HT1080 (cell line): ENCODE measurements at places on chromosomes 12 and 14.

GRCh38 chr12:57459750-57460467 lies at the start of gene GLI1:
Gene GLI1, plus strand, starts transcription at chr12:57459785. Its CDS starts 3,907 bp downstream, at chr12:57463692.
- no peak for DNase-seq

DNA sequence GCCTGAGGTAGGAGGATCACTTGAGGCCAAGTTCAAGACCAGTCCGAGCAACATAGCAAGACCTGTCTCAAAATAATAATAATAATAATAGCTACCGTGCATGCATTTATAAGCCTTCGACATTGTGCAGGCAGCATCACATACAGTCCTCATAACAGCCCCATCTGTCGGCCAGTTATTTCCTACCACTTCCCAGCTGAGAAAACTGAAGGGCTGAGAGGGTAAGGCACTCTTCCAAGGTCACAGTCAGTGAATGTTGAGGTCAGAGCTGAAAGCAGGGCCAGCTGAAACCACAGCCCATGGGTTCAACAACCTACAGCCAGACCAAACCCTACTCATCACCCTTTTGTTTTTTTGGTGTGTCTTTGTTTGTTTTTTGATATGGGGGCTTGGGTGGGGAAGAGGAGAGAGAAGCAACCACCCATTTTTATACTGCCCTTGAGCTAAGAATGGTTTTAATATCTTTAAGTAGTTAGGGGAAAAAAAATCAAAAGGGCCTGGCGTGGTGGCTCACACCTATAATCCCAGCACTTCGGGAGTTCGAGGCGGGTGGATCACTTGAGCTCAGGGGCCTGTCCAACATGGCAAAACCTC lies 16.8 kb upstream of the ITPK1 start:
- peak; percentile 39 for DNase-seq

DNA sequence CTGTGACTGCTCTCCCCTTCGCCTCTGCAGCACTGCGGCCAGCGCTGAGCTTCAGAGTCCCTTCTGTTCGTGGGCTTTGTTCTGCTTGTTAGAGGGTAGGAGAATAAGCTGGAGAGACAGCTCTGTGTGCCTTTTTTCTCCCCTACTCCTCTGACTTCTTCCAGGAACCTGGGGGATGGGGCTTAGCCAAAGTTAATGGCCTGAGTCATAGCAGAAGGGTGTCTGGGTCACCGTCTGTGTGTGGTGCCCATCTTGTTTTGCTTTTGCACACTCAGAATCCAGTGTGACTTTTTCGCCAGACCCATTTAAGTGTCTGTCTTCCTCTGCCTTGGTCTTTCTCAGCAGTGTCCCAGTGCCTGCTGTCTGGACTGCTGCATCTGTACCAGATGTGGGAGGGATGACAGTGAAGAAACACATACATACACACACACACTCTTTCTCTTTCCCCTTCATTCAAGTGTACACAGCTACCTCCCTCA lies 3.0 kb downstream of the KIF5A start:
- DNase-seq: peak; percentile 17

- no peak for DNase-seq
These were observed 56.4 kb downstream of the KDM5A start for GRCh38 chr12:332581-333205.

DNA sequence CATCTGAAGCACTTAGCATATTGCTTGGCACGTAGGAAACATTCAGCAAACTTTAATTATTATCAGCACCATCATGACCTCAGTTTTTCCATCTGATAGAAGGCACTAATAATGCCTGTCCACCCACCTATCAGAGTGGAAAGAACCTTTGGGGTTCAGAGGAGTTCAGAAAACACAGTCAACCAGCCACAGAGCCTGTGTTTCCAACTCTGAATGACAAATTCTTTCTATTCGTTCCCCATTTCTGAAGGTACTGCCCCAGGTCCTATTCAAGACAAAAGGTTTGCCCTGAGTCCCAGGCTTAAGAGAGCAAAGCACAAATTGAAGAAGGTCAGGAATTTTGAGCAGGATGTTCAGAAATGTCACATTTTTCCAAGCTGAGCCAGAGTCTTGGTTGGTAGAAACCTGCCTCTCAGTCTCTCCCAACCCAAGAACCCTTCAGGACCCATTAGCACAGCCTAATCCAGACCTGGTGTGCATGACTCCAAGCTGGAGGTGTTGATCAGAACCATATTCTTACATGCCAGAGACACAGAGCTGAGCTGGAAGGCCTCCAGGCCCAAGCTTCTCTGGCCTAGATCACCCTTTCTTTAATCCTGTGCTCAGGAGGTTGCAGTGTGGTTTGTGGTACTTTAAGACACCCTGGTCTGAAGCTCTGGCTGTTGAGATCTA lies 114.4 kb downstream of the TBX5 start:
- DNase-seq: no peak

DNA sequence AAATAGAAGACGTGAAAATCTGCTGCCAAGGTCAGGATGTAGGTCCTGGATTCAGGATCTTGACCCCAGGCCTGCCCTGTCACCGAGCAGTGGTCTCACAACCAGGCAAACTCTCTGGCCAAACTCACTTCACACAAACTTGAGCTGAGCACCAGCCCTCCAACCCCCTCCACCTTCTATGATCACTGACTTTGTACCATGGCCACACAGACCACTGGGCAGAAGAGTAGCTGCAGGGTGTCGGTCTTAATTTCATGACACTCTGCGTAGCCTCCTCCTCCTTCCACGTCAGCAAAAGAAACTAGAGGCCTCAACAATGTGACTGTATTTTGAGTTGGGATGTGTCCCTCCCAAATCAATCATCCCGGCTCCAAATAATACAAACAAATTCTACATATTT lies 7.2 kb upstream of the TBX3 start:
- no peak for DNase-seq

DNA sequence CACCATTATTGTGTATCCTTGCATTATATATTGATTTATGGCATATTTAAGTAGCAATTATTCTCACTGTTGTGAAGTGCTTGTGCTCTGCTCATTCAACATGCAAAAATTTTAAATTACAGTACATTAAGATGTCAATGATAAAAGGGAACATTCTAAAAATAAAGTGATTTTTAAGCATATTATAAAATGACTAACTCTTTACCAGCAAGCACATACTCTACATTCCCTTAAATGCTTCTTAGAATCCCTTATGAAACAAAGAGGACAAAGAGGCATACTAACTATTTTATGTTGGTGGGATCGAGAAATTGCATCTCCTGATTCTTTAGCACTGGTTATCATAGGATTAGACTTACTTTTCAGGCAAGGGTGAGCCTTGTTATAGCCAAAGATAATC lies 46.6 kb upstream of the ZDHHC17 start:
- DNase-seq: no peak

- no peak for DNase-seq
These were observed 8.7 kb downstream of the ACACB start for GRCh38 chr12:109124878-109125648.

- DNase-seq: no peak
These were observed 4.9 kb upstream of the AP1G2 start for GRCh38 chr14:23572524-23572828.

- DNase-seq: no peak
These were observed 34.7 kb upstream of the AP4S1 start for GRCh38 chr14:30990770-30991169.

DNA sequence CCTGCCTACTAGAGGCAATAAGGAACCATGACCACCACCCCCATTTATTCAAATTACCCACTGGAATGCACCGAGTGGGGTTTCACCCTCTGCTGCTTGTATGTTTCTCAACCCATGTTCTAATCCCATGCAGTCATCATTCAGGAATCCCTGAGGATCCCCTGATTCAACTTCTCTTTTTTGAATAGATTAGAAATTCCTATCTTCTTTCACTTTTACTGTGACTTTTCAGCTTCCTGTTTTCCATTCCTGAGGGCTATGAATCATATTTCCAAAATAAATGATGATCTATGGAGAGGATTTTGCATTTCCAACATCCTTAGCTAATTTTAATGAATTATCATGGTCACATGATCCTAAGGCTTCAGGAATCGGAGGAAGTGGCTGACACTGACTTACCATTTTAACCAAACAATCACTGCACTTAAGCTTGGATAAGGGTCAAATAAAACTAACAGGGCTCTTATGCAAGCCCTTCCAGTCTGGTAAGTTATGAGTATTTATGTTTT lies 19.4 kb upstream of the P2RX4 start:
- peak; percentile 90 for DNase-seq

- no peak for DNase-seq
These were observed 75.1 kb upstream of the ST8SIA1 start for GRCh38 chr12:22409377-22410164.

- no peak for DNase-seq
These were observed 65.1 kb downstream of the DIP2B start for GRCh38 chr12:50569876-50570275.

- DNase-seq: no peak
These were observed 685.9 kb downstream of the DIO2 start for GRCh38 chr14:79525416-79525815.

DNA sequence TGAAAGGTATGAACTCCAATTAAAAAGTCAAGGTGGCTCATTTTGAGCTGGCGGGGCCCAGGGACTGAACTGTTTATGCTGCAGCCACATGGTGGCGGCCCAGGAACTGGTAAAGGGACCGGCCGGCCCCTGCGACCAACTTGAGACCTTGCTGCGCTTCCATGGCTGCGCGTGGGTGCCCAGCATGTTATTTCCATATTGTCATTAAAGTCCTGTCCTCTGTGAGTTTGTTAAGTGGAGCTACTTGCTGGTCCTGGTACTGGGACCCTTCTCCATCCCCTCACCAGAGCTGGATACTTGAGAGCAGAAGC lies 62.3 kb downstream of the BEGAIN start:
- no peak for DNase-seq

DNA sequence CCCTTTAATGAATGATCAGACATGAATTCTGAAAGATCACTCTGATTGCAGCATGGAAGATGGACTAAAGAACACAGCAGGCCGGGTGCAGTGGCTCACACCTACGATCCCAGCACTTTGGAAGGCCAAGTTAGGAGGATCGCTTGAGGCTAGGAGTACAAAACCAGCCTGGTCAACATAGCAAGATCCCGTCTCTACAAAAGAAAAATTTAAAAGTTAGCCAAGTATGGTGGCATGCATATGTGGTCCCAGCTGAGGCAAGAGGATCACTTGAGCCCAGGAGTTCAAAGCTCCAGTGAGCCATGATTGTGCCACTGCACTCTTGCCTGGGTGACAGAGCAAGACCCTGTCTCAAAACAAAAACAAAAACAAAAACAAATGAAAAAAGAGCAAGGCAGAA lies 35.1 kb downstream of the SENP1 start:
- no peak for DNase-seq

- no peak for DNase-seq
These were observed 28.4 kb downstream of the NFYB start for GRCh38 chr12:104109446-104110271.

GRCh38 chr14:87748558-87748957 lies 244.4 kb downstream of the GALC start:
- DNase-seq: no peak

GRCh38 chr12:124898923-124899294 lies 15.5 kb downstream of the UBC start:
- DNase-seq: no peak

GRCh38 chr12:97308576-97309198 lies 153.9 kb upstream of the RMST start:
- peak; percentile 14 for DNase-seq

DNA sequence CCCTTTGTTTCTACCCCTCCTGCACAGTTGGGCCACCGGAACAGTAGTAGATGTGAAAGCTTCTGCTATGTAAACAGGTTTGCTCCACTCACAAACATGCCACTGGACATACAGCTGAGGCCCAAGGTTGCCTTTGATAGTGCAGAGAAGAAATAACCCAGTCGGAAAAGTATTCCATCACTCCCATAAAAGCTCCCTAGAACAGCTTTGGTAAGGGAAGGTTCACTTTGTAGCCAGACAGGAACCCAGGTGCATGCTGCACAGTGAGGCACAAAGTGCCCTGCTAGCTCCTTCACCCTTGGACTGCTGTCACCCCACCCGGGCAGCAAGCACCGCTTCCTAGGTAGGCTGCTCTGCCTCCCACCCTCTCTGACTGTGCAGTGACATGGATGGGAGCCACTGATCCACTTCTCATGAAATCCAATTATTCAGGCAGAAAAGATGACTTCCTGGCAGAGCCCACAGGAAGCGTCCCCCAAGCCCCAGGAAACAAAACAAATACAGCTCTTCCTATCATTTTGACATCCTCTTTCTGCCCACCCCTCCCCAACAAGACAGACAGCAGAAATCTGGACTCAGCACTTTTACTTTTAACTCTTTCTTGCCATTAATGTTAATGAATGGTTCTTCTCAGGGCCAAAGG lies 100.2 kb downstream of the SRGAP1 start:
- DNase-seq: peak; percentile 11

DNA sequence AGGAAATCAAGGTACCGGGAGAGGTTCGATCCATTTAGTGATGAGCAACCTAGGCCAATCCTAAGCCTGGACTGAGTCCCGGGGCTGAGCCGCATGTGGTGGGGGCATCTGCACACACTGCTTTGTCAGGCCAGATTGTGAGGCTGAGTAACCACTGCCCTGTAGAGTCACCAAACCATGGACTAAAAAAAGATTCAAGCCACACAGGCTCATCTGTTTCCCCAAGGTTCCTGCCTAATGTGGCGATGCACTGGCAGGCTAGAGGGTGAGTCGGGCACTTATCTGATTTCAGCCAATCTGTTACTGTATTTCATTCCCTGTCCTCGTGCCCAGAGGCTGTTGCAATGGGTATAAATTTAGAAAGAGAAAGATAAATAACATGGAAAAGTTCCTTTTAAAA lies 140.8 kb downstream of the TTC7B start:
- peak; percentile 85 for DNase-seq

DNA sequence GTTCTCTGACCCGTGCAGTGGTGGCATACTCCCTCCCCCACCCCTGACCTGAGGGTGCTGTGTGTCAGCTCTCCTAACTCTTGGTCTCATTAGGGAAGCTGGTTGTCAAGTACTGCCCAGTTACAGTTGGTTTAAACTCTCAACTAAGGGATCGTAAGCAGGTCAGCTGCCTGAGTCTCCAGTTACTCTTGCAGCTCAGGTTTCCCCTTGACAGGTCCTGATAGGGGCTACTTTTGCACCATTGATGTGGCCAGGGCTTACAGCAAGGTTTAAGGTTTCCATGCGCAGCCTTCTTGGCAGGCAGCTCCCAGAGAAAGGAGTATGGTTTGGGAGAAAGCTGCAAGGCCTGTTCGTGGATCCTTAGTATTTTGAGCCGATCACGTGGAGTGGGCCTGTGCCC lies 74.5 kb downstream of the ETV6 start:
- no peak for DNase-seq

DNA sequence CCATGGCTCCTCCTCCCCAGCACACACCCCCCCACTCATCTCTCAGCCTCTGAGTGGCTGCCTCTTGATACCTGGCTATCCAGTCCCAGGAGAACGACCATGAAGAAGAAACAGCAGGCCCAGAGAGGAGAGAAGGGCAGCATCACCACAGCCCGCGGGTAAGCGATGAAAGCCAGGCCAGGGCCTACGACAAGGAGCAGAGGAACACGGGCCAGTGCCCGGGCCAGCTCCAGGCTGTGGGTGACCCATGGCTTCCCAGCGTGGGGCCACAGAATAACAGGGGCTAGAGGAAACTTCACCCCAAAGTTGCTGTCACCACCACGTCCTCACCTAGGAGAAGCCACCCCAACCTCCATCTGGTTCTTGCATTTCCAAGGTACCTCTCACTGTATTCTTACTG lies 10.4 kb upstream of the SLC6A12 start:
- no peak for DNase-seq

GRCh38 chr14:95025218-95025617 lies 132.1 kb downstream of the DICER1 start:
- peak; percentile 73 for DNase-seq

GRCh38 chr14:104650057-104650980 lies 39.1 kb upstream of the INF2 start:
- DNase-seq: peak; percentile 21
